ENCODE measurements at places on chromosomes 3 and 15.
A peak's percentile ranks its signal among the peaks of the same experiment; 100 is the strongest.

DNA sequence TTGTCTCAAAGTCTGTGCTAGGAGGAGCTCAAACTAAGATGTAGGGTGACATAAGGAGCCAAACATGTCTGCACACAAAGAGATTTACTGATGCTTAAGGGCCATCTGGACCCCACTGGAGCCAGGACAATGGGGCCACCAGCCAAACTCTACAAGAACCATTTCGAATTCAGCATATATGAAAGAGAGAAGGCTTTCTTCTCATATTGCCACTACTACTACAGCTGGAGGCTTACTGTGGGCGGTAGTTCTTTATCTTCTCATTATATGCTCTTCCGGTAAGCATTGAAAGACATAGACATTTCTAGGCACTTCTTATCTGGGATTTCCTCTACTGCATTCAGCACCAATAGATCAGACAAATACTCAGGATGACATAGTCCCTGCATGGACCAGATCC is 404.4 kb upstream of the PROK2 start:
- no peak for DNase-seq

- DNase-seq, result no peak
These were observed 16.5 kb upstream of the SKOR1 start for GRCh38 chr15:67808821-67809220.

DNA sequence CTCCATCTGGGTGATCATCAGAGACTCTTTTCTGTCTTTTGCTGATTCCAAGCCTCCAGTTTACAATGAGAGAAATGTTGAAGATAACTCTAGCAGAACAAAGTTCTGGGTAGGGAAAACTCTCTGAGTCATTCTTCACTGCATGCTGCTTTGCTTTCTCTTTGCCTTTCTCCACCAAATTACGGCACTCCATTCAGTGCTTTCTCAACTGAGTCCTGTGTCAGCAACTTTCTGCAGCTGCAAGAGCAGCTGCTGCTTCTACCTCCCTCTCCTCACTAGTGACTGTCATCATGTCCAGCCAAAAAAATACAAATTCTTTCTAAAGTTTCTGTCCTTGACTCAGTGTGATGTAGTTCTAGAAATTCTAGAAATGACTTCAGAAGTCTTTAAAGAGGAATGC is 953.8 kb downstream of the IGSF11 start:
- no peak for DNase-seq

DNA sequence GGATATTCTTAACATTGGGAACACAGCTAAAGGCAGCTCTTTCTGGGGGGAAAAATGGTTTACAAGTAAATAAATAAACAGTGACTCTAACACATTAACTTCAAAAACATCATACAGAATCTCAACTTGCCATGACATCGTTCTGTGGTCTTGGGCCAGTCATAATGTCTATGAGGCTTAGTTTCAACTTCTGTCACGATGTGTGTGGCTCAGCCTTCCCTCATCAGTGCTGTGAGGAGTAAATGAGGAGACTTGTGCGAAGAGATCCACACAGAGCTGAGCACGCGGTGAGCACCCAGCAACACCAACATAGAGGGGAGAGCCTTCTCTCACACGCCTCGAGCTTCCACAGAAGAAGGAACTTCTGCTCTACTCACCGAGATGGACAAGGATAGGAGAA is 49.0 kb downstream of the DZIP1L start:
- peak; percentile 24 for DNase-seq
